ENCODE measurements at places on chromosomes 3 and 15. TPM values are rescaled to one million over a fixed set of nuclear protein-coding genes. Genes with fewer than 3 reads are reported as not detected.
A peak's percentile ranks its signal among the peaks of the same experiment; 100 is the strongest.

MED12L gene
- total RNA-seq, result 0.82 TPM

- no peak for DNase-seq
- H3K27ac ChIP-seq, result no peak overlapping the region
- no peak overlapping the region for H3K4me3 ChIP-seq
- H3K27me3 ChIP-seq, result no peaks in the 10 kb centered on the region
- H3K4me1 ChIP-seq, result no peaks in the 10 kb centered on the region
- no peaks in the 10 kb centered on the region for H3K36me3 ChIP-seq
Observed at GRCh38 chr3:13728487-13728886, 151.4 kb downstream of the WNT7A start.

DNA sequence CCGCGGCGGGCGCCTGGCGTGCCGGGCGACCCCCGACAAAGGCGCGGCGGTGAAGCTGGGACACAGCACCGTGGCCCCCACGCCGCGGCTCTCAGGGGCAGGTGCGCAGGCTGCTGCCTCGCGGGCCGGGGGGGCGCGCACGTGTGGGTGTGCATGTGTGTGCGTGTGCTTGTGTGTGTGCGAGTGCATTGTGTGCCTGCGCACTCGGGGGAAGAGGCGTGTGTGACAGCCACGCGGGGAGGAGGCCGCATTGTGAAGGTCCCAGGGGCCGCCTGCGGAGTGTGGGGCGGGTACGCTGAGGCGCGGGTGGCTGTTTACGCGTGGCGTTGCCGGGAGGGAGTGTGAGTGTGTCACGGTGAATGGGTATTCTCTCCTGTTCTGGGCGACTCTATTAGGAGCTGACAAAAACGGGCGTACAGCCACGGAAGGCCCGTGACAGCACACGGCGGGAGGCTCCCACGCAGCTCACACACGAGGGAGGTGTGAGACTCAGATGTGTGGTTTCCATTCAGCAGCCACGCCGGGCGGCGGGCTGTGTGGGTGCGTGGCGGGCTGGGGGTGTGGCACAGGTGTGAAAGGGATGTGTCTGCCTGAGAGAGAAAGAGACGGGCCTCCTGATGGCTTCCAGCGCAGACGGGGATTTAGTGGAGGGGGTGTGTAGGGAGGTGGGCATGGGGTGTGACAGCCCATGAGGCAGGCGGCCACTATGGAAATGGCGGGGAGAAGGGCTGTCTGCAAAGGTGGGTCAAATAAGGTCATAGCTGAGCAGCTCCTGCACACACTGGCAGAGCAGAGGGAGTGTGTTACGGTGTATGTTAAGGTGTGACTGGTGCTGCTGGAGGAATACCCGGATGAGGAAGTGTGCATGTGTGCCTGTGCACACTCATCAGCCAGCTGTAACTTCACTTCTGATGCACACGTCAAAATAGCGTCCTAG lies 750 bp downstream of the PODXL2 start:
- H3K27ac ChIP-seq, result no peak overlapping the region
- DNase-seq, result peak; percentile 50
- peaks cover 3% of the 10 kb centered on the region for H3K4me1 ChIP-seq
- H3K4me3 ChIP-seq, result peak overlapping the region; percentile 64
- H3K36me3 ChIP-seq, result no peaks in the 10 kb centered on the region

- H3K4me3 ChIP-seq, result peak overlapping the region; percentile 27
- no peak overlapping the region for H3K27ac ChIP-seq
- no peaks in the 10 kb centered on the region for H3K4me1 ChIP-seq
- DNase-seq, result no peak
- H3K27me3 ChIP-seq, result no peaks in the 10 kb centered on the region
- no peaks in the 10 kb centered on the region for H3K36me3 ChIP-seq
Observed at GRCh38 chr15:57746786-57747185, 40.3 kb downstream of the POLR2M start.

- H3K4me3 ChIP-seq, result no peak overlapping the region
- H3K27me3 ChIP-seq, result peaks cover 3% of the 10 kb centered on the region
- no peaks in the 10 kb centered on the region for H3K36me3 ChIP-seq
- no peak overlapping the region for H3K27ac ChIP-seq
Observed at GRCh38 chr3:125213946-125214542, 1.5 kb upstream of the SLC12A8 start.

DNA sequence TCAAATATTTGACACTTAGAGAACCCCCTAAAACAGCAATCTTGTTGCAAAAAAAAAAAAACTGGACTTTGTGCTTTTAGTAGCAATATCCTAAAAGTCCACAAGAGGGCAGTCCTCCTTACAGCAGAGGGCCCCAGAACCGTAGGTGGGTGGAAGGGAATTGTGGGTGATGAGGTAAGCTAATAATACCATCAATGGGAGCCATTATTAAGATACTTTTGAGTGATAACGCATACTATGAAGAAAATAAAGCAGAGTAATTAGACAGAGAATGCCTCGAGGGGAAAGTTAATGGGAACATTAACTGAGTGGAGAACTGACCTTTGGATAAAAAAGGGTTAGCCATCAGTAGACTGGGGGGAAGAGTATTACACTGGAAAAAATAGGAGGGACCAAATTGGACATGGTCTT lies 229.9 kb downstream of the THRB start:
- H3K4me1 ChIP-seq, result no peaks in the 10 kb centered on the region
- DNase-seq, result peak; percentile 38
- no peaks in the 10 kb centered on the region for H3K36me3 ChIP-seq

GRCh38 chr3:71305231-71306206 lies 278.0 kb downstream of the FOXP1 start:
- no peaks in the 10 kb centered on the region for H3K27me3 ChIP-seq
- H3K36me3 ChIP-seq, result no peaks in the 10 kb centered on the region
- peak; percentile 73 for DNase-seq
- peak overlapping the region; percentile 18 for H3K27ac ChIP-seq

GRCh38 chr15:96363707-96364106 lies 33.2 kb downstream of the NR2F2 start:
- no peaks in the 10 kb centered on the region for H3K27me3 ChIP-seq
- no peak overlapping the region for H3K4me3 ChIP-seq
- DNase-seq, result peak; percentile 5
- no peaks in the 10 kb centered on the region for H3K36me3 ChIP-seq

All from kidney (tissue), 22 donors.